Peyer's patch (tissue), 4 donors: ENCODE measurements at places on chromosomes 16 and 17. TPM values are rescaled to one million over a fixed set of nuclear protein-coding genes. Genes with fewer than 3 reads are reported as not detected.

GAS7 gene
- 32.4 TPM for total RNA-seq

NKD1 gene
- 4.0 TPM for total RNA-seq

PPY gene
- total RNA-seq, result not detected

TMEM114 gene
- not detected for total RNA-seq

DHX40 gene
- 14.0 TPM for total RNA-seq

DNA sequence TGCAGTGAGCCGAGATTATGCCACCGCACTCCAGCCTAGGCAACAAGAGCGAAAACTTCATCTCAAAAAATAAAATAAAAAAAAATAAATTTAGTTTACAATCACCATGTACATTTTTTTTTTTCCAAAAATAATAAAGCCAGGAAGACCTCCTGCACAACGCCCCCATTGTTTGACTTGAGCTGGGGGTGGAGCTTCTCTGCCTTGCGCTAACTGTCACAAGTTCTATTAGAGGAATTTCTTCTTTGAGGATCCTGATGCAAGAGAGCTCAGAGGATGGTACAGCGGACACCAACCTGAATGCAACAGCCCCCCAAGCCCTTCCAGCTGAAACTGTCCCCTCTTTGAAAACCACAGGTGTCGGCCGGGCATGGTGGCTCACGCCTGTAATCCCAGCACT is 24.9 kb upstream of the CBX4 start:
- DNase-seq, result no peak
- H3K27me3 ChIP-seq, result no peaks in the 10 kb centered on the region
- H3K27ac ChIP-seq, result no peak overlapping the region
- H3K4me3 ChIP-seq, result no peak overlapping the region
- no peaks in the 10 kb centered on the region for H3K4me1 ChIP-seq
- H3K36me3 ChIP-seq, result no peaks in the 10 kb centered on the region

- DNase-seq, result no peak
- H3K36me3 ChIP-seq, result no peaks in the 10 kb centered on the region
- H3K27ac ChIP-seq, result no peak overlapping the region
- no peaks in the 10 kb centered on the region for H3K4me1 ChIP-seq
- no peak overlapping the region for H3K4me3 ChIP-seq
- no peaks in the 10 kb centered on the region for H3K27me3 ChIP-seq
Observed at GRCh38 chr17:11182430-11182829, 58.6 kb upstream of the SHISA6 start.

DNA sequence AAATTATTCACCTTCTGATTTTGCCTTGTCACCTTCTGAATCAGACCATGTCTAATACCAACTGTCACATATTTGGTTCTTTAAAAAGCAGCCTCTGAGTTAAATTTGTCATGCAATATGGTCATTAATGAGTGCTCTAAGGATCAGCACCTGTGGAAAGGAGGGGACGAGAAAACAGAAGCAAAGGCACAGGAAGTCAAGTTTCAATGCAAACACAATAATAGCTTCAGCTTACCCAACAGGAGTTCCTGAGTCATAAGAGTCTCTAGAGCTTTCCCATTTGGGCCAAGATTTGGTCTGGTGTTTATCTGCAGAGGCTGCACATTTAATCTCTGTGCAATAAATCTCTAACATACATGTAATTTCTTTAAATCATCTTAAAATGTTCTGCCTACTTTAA is 889.8 kb downstream of the CDH8 start:
- DNase-seq, result no peak
- H3K36me3 ChIP-seq, result no peaks in the 10 kb centered on the region
- no peaks in the 10 kb centered on the region for H3K27me3 ChIP-seq

DNA sequence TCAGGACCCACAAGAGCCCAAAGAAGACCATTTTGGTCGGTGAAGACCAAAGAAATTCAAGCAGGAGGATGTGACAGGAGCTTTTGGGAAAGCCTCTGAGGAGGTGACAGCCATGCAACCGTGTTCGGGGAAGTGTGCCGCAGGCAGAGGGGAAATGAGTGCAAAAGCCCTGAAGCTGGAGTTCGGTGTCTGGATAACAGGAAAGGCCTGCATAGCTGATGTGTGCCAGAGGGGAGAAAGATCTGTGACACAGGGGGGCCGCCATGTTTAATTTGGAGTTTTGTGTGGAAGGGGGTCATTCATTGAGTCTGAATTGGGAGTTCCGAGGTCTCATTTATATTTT is 870 bp upstream of the ZC3H7A start:
- no peaks in the 10 kb centered on the region for H3K36me3 ChIP-seq
- peak overlapping the region; percentile 88 for H3K27ac ChIP-seq
- DNase-seq, result no peak
- peak overlapping the region; percentile 82 for H3K4me3 ChIP-seq
- no peaks in the 10 kb centered on the region for H3K4me1 ChIP-seq

DNA sequence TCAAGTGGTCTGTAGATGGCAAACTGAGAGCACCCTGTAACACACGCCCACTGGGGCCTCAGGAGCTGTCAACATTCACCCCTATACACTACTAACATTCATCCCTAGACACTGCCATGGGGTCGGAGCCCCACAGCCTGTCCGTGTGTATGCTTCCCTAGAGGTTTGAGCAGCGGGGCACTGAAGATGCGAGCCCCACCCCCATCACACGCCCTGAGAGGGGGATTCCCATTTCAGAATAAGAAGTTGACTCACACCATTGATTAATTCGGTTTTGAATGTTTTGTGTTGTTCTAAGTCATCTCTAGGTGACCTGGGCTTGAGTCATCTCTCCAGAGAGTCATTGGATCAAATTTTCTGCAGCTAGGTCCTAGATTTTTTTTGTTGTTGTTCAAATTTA is 37.3 kb upstream of the MMD start:
- H3K36me3 ChIP-seq, result no peaks in the 10 kb centered on the region
- H3K27ac ChIP-seq, result no peak overlapping the region
- DNase-seq, result no peak
- no peaks in the 10 kb centered on the region for H3K27me3 ChIP-seq
- no peak overlapping the region for H3K4me3 ChIP-seq

GRCh38 chr17:64377769-64378282 is 12.8 kb downstream of the PECAM1 start:
- no peaks in the 10 kb centered on the region for H3K36me3 ChIP-seq
- no peak overlapping the region for H3K4me3 ChIP-seq
- DNase-seq, result no peak
- no peak overlapping the region for H3K27ac ChIP-seq

DNA sequence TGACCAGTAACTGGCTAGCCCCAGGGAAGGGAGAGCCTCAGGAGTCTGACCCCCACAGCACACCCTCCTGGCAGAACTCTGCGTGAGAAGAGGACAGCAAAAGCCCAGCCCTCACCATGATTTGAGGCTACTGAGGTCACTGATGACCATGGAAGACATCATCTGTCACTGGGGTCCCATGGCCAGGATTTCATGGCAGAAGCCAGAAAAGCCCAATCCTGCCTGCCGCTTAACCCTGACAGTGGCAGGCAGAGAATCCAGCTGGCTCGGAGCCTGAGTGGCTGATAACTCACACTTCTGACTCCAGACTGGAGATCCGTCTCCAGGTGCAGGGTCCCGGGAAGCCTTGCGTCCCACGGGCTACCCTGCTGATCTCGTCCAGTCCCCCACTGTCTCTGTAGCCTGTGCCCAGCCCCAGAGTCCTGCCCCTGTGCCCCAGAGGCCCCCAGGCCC is 17.5 kb downstream of the GRIN2C start:
- no peak for DNase-seq
- peaks cover 4% of the 10 kb centered on the region for H3K27me3 ChIP-seq
- no peaks in the 10 kb centered on the region for H3K4me1 ChIP-seq
- no peak overlapping the region for H3K27ac ChIP-seq

- no peaks in the 10 kb centered on the region for H3K36me3 ChIP-seq
- H3K27me3 ChIP-seq, result no peaks in the 10 kb centered on the region
- no peak overlapping the region for H3K27ac ChIP-seq
Observed at GRCh38 chr16:1863681-1864460, 8.1 kb downstream of the MEIOB start.

- H3K36me3 ChIP-seq, result no peaks in the 10 kb centered on the region
- no peaks in the 10 kb centered on the region for H3K27me3 ChIP-seq
- DNase-seq, result no peak
- peak overlapping the region; percentile 81 for H3K27ac ChIP-seq
- no peak overlapping the region for H3K4me3 ChIP-seq
Observed at GRCh38 chr16:56606071-56606475, 2.3 kb upstream of the MT2A start.

GRCh38 chr17:45168991-45169752 is 7.5 kb downstream of the HEXIM2 start:
- H3K36me3 ChIP-seq, result no peaks in the 10 kb centered on the region
- DNase-seq, result no peak
- peaks cover 13% of the 10 kb centered on the region for H3K4me1 ChIP-seq
- H3K27ac ChIP-seq, result no peak overlapping the region
- H3K27me3 ChIP-seq, result no peaks in the 10 kb centered on the region

DNA sequence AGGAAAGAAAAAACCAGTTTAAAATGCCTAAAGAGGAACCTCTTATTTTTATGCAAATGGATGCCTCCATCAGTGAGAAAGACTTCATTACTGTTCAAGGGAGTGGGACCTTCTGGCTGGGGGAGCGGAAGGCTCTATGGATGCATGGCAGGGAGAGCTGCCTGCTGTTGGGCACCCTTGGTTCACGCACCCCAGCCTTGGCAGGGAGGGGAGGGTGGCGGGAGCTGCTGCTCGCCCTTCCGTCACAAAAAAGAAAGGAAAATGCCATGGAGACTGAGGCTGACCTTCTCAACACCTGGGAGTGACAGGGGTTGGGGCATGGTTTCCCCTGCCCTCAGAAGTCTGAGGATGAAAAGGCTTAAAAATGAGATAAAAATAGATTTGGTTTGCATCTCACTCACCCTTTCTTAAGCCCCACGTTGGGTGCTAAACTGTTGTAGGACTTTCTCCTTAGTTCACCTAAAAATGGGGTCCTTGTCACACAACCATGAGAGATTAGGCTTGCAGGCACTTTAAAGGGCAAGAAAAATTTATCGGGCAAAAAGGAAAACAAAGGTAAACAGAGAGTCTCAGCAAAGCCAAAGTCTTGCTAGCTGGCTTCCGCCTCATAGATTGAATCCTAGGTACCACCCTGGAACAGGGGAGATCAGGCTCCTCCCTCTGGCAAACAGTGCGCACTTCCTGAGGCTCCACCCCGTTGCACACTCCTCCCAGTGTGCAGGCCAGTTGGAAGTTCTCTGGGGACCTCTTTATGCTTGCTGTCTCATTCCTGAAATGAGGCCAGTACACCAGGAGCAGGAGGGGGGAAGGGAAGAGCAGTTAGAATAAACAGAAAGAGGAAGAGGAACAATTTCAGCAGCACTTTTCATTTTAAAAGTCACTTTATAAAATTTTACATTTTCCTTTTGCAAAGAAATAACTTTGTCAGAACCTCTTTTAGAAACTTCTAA is 31.6 kb downstream of the PHKB start:
- H3K27ac ChIP-seq, result peak overlapping the region; percentile 84
- H3K4me1 ChIP-seq, result peaks cover 14% of the 10 kb centered on the region
- no peaks in the 10 kb centered on the region for H3K27me3 ChIP-seq
- peak overlapping the region; percentile 8 for H3K4me3 ChIP-seq

DNA sequence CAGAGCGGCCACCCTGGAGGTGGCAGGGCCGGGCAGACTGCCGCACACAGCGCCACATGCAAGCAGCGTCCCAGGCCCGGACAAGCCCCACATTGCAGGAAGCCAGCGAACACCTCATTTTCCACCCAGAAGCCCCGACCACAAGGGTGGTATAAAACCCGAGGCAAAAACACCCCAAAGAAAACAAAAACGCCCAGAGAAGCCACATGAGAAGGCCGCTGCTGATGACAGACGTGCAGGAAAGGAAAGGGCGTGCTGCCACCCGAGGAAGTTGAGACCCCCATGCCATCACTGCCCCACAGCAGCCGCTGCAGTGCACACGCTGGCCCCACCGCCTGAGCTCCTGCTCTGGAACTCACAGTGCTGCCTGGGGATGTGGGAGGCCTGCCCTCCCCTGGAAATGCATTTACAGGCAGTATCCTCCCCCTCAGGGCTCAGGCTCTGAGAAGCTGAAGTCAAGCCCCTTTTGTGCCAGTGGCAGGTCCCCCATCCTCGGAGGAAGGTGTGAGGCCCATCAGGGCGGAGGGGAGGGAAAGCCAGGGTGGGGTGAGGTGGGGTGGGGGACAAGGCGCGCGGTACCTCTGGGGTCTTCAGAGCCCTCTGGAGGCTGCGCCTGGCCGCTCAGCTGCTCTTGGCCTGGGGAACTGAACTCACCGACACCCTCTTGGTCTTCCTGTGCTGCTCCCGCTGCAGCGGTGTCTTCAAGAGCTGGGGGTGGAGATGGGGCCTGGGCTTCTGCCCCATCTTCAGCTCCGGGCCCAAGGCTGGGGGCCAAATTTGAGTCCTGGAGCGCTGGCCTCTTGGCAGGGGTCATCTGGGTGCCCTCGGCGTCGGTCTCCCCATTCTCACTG is 62.0 kb downstream of the IL21R start:
- H3K27me3 ChIP-seq, result no peaks in the 10 kb centered on the region
- H3K27ac ChIP-seq, result peak overlapping the region; percentile 49

DNA sequence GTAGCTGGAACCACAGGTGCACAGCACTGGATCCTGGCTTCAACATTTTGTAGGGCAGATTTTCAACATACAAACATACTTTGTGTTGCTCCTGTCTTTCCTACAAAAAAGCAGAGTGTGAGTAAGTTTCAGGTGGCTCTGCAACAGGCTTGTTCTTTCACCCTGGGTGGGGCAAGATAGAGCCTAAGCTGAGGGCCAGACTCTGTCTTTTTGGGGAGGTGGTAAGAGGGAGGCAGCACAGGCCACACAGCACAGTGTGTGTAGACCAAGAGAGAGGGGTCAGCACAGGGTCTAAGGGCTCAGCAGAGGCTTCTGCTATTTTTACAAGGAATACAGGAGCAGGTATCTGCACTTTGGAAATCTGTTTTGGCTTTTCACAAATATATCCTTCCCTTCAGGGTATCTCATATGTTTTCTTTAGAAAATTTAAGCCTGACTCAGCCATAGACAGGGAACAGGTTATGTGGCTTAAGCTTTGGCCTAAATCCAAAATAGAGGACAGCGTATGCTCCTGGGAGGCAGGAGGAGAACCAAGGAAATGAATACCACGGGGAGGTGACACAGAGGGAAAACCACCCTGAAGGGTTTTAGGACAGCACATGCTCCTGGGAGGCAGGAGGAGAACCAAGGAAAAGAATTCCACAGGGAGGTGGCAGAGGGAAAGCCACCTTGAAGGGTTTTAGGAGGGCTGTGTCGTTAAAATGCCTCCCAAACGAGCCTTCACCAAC is 21.6 kb downstream of the EMC8 start:
- H3K4me1 ChIP-seq, result no peaks in the 10 kb centered on the region
- H3K27me3 ChIP-seq, result no peaks in the 10 kb centered on the region
- no peak for DNase-seq
- peaks cover 47% of the 10 kb centered on the region for H3K36me3 ChIP-seq
- H3K27ac ChIP-seq, result no peak overlapping the region
